ENCODE measurements at places on chromosomes 4 and X.
A peak's percentile ranks its signal among the peaks of the same experiment; 100 is the strongest.

DNA sequence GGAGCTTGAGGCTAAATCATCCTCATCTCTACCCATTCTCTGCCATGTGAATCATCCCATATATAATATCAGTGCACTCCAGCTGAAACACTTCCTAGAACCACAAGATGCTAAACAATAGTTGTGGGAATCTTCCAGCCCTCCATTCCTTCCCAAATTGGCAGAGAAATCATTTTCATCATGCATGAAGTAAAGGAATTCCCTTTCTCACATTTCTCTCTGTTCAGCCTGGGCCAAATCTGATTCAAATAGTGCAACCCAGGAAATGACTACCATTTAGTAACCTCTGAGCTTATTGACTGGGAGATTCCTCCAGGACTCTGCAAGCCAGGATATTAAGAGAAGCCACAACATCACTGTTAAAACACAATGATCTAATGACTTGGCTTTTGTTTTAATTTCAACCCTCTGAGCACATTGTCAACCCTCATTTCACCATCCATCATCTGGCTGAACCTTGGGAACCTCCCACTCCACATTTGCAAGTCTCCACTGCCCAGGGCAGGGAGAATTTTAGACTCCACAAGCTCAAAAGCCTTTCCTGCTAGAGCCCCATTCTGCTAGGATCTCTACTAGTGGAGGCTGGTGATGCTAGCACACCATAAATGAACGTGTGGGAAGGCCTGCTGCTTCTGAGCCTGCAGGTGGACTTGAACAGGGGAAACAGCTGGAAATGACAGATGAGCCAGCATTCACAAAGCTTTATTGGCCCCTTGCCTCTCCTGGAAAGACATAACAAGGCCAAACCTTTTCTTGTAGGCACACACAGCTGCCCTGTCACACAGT is 133.9 kb downstream of the TET2 start:
- DNase-seq = peak; percentile 5

DNA sequence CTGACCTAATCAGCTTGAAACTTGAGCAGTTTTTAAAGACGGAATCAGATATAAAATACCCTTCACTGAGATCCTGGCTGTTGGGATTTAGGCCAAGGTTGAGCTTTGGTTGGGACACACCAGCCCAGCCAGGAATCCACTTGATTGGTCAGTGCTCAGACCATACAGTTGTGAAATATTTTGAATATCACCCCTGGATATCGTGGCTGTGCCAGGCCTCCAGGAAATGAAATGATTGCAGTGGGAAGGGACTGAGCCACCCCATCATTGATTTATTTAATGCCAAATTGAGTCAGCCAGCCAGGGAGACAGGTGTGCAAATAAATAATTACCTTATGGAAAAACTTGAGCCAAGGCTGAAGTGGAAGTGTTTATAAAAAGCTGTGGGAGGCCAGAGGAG is 128.4 kb upstream of the SCML1 start:
- no peak for DNase-seq

- no peak for DNase-seq
Measured at GRCh38 chr4:94576210-94576609, 124.5 kb downstream of the PDLIM5 start.

DNA sequence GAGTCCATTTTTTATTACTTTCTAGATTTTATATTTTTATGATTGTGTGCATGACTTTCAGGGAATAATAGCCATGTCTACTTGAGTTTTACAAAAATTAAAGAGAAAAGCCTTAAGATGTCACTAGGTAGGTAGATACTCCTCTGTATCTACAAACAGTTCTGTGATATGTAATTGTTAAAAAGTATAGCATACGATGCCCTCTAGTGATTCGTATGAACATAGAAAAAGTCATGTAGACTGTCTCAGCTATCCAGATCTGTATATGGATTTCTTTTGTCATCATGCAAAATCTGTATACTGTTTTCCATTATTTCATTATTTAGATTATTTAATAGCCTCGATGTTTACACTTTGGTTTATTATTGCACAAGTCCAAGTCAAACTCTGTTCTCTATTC is 856.6 kb downstream of the CENPC start:
- DNase-seq = no peak

DNA sequence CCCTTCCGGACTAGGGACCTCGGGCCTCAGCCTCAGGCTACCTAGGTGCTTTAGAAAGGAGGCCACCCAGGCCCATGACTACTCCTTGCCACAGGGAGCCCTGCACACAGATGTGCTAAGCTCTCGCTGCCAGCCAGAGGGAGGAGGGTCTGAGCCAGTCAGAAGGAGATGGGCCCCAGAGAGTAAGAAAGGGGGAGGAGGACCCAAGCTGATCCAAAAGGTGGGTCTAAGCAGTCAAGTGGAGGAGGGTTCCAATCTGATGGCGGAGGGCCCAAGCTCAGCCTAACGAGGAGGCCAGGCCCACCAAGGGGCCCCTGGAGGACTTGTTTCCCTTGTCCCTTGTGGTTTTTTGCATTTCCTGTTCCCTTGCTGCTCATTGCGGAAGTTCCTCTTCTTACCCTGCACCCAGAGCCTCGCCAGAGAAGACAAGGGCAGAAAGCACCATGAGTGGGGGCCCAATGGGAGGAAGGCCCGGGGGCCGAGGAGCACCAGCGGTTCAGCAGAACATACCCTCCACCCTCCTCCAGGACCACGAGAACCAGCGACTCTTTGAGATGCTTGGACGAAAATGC is at the start of gene WAS:
Gene WAS (plus strand): TSS at position 389 of the 572 bp plus-strand sequence. CDS start 55 bp downstream, at position 444.
- no peak for DNase-seq

DNA sequence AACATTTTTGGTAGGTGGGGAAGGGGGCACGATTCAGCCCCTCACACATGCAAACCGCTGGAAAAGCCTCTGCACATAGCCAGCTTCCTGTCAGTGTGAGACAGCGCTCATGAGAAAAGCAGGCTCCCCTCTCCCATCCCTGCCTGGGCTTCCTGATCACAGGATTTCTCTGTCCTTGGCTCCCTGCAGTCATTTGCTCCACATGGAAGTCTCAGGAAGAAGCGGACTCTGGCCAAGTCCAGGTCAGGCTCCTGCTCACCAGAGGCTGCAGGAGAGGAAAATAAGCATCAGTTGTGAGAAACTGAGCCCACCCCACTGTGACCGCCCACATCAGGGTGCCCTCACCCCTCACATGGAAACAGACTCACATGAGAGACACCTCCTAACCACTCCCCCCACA is 664.3 kb upstream of the TENM3 start:
- no peak for DNase-seq

DNA sequence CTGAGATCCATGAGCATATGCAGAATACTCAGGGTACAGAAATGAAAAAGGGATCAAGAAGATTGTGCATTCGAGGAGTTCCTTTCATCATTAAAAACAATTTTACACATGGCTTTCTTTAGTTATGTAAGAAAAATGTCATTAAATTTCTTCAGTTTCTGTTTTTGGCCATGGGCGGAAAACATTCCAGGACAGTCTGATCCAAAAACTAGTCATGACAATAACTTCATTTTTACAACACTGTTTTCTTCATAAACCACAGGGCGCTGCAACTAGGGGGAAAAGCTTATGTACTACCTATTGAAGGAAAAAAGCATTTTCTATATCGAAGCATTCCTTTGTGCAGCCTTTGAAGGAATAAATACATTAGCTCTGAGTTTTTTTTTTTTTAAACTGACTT is 28.2 kb downstream of the IL13RA1 start:
- no peak for DNase-seq

- DNase-seq = no peak
Measured at GRCh38 chrX:111008126-111008525, 87.9 kb upstream of the PAK3 start.

- DNase-seq = no peak
Measured at GRCh38 chrX:44101281-44101680, 128.1 kb upstream of the NDP start.

DNA sequence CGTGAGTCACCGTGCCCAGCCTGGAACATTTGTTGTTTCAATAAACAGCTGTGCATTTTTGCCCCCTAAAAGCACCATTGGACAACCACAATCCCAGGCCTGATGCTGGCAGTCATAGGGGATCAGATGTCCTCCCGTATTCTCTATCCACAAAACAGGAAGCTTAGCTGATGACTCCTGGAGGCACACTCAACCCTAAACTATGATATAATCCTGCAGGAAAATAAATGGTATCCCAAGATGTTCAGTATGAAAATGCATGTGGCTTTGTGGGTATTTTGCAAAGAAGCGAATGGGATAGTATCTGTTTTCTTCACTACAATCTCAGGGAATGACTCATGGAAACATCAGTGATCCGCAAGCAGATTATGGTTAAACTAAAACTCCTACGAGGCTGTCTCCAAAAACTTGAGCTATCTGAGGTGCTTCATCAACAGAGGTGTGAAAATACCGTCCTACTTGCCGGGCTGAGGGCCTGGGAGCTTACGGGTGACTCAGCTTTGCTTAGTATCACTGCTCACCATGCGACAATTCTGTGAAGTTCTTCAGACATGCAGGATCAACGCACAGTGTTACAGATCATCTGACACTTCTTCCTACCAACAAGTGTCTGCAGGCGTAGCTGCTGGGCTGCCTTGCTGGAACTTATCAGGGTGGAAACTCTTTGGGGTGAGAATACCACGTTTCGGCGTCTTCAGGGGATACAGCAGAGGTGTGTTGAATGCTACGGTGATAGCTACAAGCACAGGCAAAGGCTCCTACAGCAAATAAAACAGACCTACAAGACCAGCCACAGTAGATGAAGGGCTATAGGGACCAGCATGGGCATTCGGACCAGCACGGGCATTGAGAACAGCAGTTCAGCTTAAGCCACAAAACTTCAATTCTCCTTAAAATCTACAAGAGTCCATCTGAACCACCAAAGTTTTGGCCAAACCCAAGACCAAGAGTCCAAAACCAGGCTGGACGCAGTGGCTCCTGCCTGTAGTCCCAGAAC is 148.5 kb downstream of the DHRSX start:
- no peak for DNase-seq

DNA sequence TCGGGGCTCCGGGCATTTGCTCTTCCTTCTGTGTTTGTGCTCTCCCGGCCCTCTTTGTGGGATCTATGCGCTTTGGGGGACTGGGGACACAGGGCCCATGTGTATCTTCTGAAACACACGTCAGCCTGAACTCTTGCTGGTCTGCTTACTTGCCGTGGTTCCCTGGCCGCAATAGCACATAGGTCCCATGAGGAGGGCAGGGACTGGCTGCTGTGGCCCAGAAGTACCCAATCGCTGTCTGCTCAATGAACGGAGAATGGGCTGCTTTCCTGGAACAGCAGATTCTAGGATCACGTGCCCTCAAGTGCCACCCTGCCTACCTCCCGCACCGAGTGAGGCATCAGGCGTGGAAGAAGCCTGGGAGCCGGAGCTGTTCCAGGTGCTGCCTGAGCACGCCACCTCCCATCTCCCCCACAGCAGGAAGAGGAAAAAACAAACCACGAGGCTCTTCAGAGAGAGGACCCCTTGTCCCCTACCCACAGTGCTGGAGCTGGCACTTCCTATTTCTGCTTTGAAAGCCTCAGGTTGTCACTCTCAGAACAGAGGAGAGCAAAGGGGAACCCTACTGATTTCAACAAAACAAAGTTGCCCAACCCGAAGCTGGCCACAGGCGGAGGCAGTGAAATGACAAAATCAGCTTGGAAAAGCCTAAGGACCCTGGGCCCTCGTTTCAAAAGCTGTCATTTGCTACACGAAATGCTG is 3.8 kb downstream of the G6PD start:
- no peak for DNase-seq

DNA sequence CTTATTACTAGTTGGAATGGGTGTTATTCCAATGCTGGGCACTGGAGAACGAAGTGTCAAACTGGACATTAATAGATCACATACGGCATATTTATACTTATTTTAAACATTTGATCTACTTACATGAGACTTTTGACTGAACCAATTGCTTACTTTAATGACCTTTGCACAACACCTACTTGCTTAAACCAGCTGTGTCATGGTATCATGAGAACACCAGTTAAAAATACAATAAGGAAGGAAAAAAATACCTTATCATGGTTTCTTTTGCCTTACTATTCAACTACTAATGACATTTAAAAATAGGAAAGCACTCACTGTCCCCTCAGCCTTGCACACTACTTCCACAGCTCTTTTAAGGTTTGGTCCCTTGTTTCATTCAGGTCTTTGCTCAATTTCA is 146.9 kb downstream of the FAM13A start:
- no peak for DNase-seq

- DNase-seq = no peak
Measured at GRCh38 chr4:117512414-117512813, 427.0 kb upstream of the TRAM1L1 start.

DNA sequence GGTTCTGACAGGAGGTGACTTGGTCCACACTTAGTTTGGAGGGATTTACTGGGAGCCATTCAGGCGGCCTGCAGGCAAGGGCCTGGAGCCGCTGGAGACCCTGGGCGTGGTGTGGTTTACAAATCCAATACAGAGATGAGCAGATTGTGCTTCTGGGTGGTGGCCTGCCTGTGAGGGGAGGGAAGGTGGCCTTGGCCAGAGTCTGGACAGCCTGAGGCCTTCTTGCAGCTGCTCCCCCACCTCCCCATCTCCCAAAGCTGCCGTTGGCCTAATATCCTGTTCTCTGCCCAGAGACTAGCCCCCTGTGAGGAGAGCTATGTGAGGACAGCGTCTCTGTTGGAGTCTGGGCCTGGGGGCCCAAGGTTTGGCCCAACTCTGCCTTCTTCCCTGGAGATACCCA is 163.9 kb upstream of the MAMLD1 start:
- DNase-seq = no peak

DNA sequence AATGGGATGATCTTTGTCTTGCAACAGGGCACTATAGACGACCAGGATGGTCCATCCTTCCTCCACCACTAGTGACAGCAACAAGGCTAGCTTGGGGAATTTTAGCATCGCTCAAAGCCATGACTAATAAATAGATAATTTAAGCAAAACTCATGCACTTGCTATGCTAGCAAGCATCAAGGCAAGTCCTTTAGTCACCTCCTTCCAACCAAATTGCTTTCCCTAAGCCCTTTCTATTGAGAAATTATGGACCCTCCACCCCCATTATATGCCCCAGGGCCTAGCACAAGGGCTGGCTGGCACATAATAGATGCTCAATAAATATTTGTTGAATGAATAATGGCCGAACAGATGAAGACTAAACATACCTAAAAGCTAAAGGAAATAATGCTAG is 28.6 kb downstream of the SLC16A2 start:
- no peak for DNase-seq

GRCh38 chr4:91366554-91366953 is 937.2 kb upstream of the GRID2 start:
- no peak for DNase-seq

DNA sequence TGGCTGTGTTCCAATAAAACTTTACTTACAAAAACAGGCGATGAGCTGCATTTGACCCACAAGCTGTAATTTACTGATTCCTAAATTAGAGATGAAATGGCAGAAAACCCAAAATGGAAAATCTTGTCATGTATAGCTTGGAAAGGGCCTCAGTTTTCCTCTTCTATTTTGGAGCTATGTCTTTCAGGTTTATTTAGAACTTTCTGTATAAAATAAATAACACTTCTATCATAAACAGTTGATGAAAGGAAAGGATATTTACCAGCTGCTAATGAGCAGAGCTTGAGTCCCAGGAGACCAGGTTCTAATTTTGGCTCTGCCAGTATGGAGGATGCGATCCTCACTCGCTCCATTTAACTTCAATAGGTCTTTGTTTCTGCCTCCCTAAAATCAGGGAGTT is 213.5 kb downstream of the LDB2 start:
- DNase-seq = no peak
